ENCODE measurements at places on chromosomes 4 and X.

- H3K27me3 ChIP-seq = peaks cover 3% of the 10 kb centered on the region
- peaks cover 35% of the 10 kb centered on the region for H3K4me1 ChIP-seq
- peak overlapping the region; percentile 15 for H3K27ac ChIP-seq
Measured at GRCh38 chr4:139791681-139792080, 126.1 kb downstream of the MGST2 start.

- DNase-seq = no peak
- H3K27me3 ChIP-seq = peaks cover 4% of the 10 kb centered on the region
- no peak overlapping the region for H3K4me3 ChIP-seq
- H3K36me3 ChIP-seq = no peaks in the 10 kb centered on the region
- H3K27ac ChIP-seq = no peak overlapping the region
Measured at GRCh38 chr4:7199129-7199725, 6.9 kb downstream of the SORCS2 start.

DNA sequence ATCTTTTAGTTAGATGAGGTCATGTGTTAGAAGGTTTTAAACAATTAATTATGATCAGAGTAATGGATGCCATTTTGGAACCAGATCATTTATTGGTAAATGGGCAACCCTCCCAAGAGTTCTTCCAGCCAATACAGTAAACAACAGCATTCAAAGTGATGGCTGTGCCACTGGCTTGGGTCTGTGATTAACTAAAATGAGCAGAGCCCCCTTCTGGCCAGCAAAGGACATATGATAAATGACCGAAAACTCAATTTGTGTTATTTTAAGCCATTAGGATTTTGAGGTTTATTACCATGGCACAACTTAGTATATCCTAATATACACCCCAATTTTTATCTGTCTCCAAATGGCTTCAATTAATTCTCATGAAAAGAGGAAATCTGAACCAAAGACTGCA is 90.8 kb upstream of the NPFFR2 start:
- H3K27ac ChIP-seq = no peak overlapping the region
- DNase-seq = peak; percentile 21
- H3K4me3 ChIP-seq = no peak overlapping the region
- H3K4me1 ChIP-seq = no peaks in the 10 kb centered on the region
- H3K36me3 ChIP-seq = peaks cover 10% of the 10 kb centered on the region

DNA sequence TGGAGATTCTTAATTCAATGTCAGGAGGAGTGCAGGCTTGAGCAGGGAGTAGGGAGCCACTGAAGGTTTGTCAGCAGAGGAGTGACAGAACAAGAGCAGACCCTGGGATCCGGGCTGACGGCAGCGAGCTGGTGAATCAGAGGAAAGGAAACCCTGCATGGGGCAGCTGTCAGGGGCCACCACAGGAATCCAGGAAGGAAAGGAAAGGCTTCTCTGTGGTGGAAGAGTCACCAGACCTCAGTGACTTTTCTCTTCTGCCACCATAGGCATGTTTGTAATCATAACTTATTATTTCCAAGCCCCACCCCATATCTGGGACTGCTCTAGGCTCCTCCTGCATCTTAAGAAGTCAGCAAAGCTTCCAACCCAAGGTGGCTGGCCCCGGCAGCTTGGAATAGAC is 150.9 kb downstream of the BCOR start:
- H3K27ac ChIP-seq = peak overlapping the region; percentile 18
- no peak overlapping the region for H3K4me3 ChIP-seq
- peaks cover 21% of the 10 kb centered on the region for H3K4me1 ChIP-seq
- no peaks in the 10 kb centered on the region for H3K36me3 ChIP-seq
